Left ventricle myocardium inferior (tissue), 1 donor: ENCODE measurements at places on chromosomes 16 and 17.

GRCh38 chr17:8176197-8176940 lies at the start of gene TMEM107:
Gene TMEM107, minus strand, starts transcription at chr17:8176380. Its CDS starts 94 bp downstream, at chr17:8176286.
- peak; percentile 89 for DNase-seq

GRCh38 chr16:64394061-64394460 lies 727.8 kb downstream of the CDH11 start:
- no peak for DNase-seq

DNA sequence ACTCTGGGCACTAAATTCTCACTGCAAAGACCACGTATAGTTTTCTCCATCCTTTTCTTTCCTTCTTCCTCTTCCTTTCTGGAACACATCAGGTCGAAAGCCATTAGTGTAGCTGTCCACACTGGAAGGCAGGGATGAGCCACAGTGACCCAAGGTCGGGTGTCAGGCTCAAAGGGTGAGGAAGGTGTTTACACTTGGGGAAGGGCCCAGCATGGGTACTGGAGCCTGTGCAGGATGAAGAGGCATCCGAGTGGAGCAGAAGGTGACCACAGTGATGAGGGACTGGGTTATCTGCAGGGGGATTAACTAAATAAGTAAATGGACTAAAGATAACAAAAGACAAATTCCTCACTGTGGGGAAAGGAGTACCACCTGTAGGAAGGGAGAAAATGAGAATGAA lies 164.0 kb downstream of the SOX9 start:
- no peak for DNase-seq

GRCh38 chr16:88556294-88556988 lies 13.8 kb upstream of the ZC3H18 start:
- no peak for DNase-seq

- no peak for DNase-seq
These were observed 1.3 kb downstream of the C17orf67 start for GRCh38 chr17:56832446-56832845.

DNA sequence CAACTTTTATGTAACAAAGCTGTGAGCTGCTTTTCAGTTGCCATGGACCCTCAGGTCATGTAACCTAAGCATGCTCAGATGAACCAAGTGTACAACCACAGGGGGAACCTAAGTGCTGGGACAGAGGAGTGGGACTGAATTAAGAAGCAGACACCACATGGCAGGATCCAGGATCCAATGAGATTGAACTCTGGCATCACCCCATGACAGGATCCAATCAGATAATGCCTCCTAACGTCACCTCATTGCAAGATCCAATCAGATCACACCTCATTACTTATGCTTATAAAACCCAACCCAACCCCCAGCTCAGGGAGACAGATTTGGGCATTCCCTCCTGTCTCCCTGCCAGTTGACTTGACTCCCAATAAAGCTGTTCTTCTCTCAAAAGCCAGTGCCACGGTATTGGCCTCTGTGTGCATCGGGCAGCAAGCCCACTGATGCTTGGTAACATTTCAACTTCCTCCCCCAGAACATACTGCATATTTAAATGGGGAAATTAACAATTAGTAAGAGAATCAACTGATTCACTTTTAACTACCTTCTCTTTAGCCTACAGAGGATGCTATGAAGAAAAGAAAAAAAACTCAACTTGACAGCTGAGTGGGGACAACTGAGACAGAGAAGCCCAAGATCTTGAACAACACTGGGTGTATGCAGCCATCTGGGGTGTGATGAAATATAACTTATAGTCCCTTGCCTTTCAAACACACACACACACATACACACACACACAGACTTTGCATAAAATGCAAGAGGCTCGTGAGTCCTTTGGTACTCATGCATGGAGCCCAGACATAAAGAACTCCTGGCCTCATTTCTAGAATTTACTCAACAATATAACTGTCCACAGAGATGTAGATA lies 148.4 kb downstream of the SLC39A11 start:
- no peak for DNase-seq
